Stimulated activated memory B cell treated with anti-CD40 and anti-IgM and Interleukin-4, amounts not matched to agents 10 μg/mL and 1 μg/mL and 100 μg/mL, for 72 hours (primary cell): ENCODE measurements at places on chromosomes 5 and 9.

- peak; percentile 71 for ATAC-seq
Observed at GRCh38 chr5:52771343-52772039, 16.2 kb upstream of the ITGA1 start.

DNA sequence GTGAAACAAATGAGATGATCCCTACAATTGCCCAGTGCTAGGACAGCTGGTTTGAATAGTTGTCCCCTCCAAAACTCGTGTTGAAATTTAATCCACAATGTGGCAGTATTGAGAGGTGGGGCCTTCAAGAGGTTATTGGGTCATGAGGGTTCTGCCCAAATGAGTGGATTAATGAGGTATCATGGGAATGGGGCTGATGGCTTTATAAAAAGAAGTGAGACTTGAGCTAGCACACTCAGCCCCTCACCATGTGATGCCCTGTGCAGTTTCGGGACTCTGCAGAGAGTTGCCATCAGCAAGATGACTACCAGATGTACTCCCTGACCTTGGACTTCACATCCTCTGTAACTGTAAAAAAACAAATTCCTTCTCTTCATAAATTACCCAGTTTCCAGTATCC lies 33.1 kb downstream of the RANBP6 start:
- ATAC-seq, result no peak

GRCh38 chr9:92964607-92965060 lies 17.3 kb downstream of the FGD3 start:
- ATAC-seq, result peak; percentile 1

DNA sequence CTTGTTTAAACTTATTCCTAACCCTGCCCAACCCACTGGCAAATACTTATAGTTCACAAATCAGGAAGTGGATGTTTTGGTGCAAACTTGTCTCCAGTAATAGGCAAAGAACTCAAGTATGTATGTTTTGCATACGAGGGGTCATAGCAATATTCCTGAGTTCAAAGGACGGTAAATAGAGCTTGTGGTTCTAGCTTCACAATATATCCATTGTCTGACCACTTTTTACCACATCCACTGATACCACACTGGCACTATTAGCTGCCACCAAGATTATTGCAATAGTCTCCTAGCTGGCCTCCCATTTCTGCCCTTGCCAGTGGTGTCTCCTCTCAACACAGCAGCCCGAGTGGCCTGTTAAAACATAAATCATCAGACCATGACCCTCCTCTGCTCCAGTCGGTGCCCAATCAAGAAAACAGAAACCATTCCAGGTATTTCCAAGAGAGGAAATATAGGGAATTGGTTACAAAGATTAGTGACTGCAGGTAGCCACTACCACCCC lies 17.0 kb downstream of the GRXCR2 start:
- no peak for ATAC-seq

DNA sequence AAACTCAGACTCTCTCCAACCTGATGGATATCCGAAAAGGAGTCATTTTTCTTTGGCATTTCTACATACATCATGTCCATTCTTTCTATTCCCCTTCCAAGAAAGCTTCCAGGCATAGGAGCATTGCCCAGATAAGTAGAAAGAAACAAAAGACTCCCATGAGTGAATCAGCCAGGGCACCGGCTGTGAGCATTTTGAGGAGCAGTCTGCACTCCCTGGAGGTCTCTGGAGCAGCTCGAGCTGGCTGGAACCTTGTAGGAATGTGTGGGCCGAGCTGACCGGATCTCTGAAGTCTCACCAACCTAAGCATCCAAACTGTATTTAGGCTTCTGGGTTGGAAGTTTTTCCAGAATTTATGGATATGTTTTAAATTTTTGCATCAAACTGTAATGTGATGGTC lies 161.4 kb upstream of the TRPC7 start:
- no peak for ATAC-seq

DNA sequence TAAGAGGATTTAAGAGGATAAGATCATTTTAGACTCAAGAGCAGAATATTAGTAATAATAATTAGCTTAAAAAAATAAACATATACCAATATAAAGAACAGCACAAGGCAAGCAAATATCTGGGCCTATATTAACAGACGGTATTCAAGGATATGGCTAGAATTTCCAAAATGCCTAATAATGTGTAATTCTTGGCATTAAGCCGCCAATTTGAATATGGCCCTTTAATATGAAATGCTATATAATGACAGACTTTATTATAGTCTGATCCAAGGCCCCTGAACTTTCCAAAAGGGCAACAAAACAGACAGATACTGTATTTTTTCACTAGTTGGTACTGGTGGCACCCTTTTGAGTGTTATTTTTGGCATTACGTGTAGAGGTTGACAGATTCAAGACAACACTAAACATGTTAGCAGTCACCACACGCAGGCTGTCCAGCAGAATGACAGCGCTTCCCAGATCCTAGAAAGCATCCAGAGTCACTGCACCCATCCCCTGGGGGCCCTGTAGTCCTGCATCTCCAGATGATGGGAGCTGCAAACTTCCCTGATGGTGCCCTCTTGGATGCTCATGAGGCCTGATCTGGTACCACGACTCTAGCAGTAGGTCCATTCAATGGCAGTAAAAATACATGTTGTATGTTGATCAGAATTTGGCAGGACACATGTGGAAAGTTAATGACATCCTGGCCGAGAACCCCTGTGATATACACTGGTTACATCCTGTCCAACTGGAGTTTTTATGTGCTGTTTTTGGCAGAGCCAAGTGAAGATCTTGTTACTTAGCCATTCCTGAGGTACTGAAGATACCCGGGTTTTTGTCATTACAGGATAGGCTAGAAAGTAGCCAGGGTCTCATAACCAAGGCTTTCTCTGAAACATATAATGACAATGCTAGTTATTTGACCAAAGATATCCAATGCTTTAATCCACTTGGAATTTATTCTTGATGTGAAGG lies 1.7 kb upstream of the ABL1 start:
- no peak for ATAC-seq

DNA sequence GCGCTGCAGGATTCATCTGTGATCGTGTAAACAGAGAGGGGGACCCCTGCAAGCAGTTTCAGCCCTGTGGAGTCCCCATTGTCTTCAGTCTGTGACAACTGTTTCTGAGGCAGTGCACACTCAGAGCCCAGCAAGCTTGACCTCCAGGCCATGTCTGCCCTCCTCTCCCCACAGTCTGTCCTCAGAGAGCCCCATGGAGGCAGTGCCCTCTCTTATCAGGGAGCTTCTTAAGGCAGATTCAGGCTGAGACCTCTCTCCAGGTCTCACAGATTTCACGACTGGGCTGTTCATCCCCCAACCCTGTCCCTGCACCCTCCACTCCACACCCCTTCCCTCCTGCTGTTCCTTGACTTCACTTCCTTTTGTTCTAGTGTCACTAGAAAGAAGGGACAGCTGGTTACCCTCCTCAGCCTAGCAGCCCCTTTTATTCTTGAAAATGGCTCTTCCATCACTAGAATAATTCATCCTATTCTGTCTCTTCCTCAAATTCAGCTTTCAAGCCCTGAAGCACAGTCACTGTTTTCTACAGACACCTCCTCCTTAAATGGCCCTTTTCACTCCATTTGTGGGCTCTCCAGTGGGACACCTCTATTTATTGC lies 218.4 kb downstream of the MED10 start:
- peak; percentile 28 for ATAC-seq

DNA sequence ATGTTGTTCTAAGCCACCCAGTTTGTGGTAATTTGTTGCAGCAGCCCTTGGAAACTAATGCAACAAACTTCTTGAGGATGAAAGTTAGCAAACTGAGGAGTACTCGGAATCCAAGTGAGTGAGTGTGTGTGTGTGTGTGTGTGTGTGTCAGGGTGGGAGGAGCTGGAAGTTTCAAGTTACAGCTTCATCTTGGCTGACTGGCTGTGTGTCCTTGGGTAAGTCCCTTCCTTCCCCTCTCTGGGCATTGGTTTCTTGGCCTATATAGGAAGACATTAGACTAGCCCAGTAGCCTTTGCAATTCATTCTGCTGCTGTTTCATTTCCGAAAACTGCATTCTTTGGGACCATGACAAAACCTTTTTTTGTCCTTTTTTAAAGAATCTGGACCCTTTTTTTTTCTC lies 157.2 kb downstream of the MELK start:
- no peak for ATAC-seq

DNA sequence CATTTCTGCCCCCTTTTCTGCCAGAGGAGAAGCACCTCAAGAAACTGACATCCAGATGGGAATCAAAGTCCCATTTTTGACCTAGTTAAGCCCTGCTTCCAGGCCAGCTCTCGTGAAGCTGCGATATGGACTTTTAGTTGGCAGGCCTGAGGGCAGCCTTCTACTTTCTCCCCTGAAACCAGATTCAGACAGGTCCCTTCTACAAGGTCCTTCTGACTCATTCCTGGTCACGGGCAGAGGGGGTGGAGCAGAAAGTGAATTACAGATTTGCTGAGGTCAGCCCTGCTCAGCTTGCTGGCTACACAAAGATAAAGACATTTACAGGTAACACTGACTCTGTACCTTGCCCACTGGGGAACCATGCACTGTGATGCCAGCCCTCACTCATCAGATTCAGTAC lies 52.8 kb upstream of the TUT7 start:
- no peak for ATAC-seq

GRCh38 chr5:174412374-174412773 lies 312.0 kb upstream of the MSX2 start:
- ATAC-seq, result no peak

DNA sequence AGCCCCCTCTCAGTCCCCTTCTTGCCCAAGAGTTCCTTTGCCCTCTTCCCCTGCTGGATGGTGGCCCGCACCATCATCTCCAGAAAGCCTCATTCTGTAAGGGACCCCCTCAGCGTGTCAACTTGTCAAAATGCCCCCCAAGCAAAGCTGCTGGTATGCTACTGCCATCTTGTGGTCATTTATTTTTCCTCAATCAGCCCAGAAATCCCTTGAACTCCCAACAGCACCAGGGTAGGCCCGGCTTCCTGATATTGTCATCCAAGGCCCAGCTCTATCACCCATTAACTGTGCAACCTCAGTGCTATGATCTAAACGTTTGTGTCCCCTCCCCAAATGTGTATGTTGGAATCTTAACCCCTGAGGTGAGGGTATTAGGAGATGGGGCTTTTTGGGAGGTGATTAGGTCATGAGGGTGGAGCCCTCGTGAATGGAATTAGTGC lies 53.2 kb upstream of the FBXW11 start:
- ATAC-seq, result no peak

DNA sequence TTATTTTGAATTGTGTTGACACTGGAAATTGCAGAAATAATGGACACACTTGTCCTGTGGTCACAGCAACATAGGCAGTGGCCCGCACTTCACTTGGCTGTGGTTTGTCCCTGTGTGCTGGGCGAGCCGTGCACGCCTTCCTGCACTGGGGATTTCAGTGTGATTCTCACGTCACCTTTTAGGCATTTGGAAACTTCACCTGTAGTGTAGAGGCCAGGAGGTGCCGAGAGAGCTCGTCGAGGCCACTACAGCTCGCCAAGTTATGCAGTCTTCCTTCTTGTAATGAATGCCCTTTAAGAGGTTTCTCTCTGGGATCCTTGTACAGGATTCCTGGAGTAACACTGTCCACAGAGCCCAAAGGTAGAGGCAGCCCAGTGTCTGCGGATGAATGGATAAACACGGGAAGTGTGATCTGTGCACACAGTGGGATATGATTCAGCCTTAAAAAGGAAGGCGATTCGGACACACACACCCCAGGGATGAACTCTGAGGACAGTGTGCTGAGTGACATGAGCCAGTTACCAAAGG lies 14.7 kb downstream of the TRAF2 start:
- ATAC-seq, result no peak

GRCh38 chr5:150496534-150496933 lies 11.4 kb upstream of the NDST1 start:
- no peak for ATAC-seq

GRCh38 chr9:136762915-136763648 lies 1.2 kb downstream of the LCN15 start:
- no peak for ATAC-seq

GRCh38 chr5:163079618-163080017 lies 357.8 kb upstream of the CCNG1 start:
- no peak for ATAC-seq

DNA sequence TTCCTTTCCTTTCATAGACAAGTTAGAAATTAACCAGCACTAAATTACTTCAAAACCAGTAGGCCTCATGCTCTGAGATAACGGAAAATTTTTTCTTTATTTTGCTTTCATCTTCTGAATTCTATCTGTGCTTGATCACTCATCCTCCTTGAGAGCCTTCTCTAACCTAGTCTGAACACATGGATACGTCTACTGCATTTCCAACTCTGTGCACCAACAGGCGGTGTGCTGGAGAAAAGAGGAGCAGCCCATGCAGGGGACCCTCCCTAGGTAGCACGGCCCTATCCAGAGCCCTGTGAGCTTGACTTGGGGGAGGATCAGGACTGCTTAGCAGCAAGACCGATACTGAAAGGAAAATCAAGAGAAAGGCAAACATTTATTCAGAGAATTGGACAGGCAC lies 149.8 kb downstream of the AUH start:
- ATAC-seq, result no peak

DNA sequence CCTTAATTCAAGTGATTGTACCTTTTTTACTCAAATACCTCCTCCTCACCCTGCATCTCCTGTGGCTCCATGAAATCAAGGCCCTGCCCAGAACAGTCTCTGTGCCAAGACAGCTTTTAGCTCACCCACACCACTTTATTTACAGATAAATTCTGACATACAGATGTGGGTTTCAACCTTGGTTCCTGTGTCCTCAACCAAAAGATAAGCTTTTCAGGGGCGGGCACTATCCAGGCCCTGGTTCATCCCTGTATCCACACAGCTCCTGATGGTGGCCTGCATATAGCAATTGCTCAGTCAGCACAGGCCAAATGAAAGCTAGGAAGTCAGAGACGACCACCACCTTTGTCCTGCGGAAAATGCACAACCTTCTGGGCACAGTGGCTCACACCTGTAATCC lies 8.3 kb downstream of the SHB start:
- no peak for ATAC-seq

- ATAC-seq, result no peak
Observed at GRCh38 chr5:80720181-80720580, 65.4 kb upstream of the DHFR start.

DNA sequence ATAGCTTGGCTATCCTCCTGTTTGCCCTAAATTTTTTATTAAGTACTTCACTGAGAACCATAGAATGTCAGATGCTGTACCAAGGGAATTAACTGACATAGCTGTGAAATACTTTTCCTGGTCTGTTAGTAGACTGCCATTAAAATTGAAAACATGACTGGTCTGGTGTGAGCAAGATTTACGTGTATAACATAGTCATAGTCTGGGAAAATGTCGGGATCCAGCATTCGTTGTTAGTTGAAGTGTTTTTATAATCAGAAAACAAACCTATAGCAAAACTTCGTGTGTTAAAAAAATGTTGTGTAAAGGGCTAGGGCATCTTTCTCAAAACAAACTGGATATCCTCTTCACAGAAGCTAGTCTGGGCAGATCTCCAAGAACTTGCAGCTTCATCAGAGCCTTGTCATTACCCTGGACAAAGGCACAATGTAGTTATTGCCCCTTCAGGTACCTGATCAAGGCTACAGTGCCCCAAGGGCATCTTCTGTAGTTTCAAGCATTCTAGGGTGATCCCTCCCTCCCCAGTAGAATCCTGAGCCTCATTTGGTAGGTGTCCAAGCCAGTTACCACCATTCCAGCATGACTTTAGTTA lies 454.2 kb upstream of the SGCD start:
- no peak for ATAC-seq
